ENCODE measurements at places on chromosomes 1 and 21. TPM values are rescaled to one million over a fixed set of nuclear protein-coding genes. Genes with fewer than 3 reads are reported as not detected.

The MROH9 gene
- polyA plus RNA-seq: not detected

The CR2 gene
- 1.1 TPM for polyA plus RNA-seq

The CTXND2 gene
- polyA plus RNA-seq: 0.22 TPM

The ADAMTSL4 gene
- 10.4 TPM for polyA plus RNA-seq

The KDF1 gene
- polyA plus RNA-seq: 7.5 TPM

The RSBN1 gene
- 27.9 TPM for polyA plus RNA-seq

The C8A gene
- not detected for polyA plus RNA-seq

The C4BPB gene
- polyA plus RNA-seq: 0.50 TPM

The LCA5L gene
- 7.0 TPM for polyA plus RNA-seq

The SLC22A15 gene
- 7.1 TPM for polyA plus RNA-seq

The CRYAA gene
- polyA plus RNA-seq: 0.22 TPM

The CSF3R gene
- 5.2 TPM for polyA plus RNA-seq

The GPR153 gene
- polyA plus RNA-seq: 5.8 TPM

The KIAA1614 gene
- 7.2 TPM for polyA plus RNA-seq

The IGSF21 gene
- polyA plus RNA-seq: 0.12 TPM

The FCRL2 gene
- 0.17 TPM for polyA plus RNA-seq

The DLGAP3 gene
- polyA plus RNA-seq: 1.9 TPM

The ZBTB40 gene
- polyA plus RNA-seq: 25.3 TPM

The ZZZ3 gene
- polyA plus RNA-seq: 73.0 TPM

The SLAMF1 gene
- not detected for polyA plus RNA-seq

The CFAP141 gene
- not detected for polyA plus RNA-seq

The OR10J1 gene
- polyA plus RNA-seq: 0.03 TPM

The CRB1 gene
- 3.3 TPM for polyA plus RNA-seq

The SYDE2 gene
- polyA plus RNA-seq: 12.9 TPM

The LCE1F gene
- polyA plus RNA-seq: not detected

The CD48 gene
- polyA plus RNA-seq: 0.80 TPM

The PCP4L1 gene
- polyA plus RNA-seq: 1.2 TPM

The MARCKSL1 gene
- polyA plus RNA-seq: 388 TPM

The ANXA9 gene
- 17.1 TPM for polyA plus RNA-seq

The TSSK3 gene
- polyA plus RNA-seq: 7.4 TPM

The MYBPH gene
- polyA plus RNA-seq: 0.18 TPM

The LENEP gene
- 0.93 TPM for polyA plus RNA-seq

The SHE gene
- polyA plus RNA-seq: 9.8 TPM

The LINGO4 gene
- not detected for polyA plus RNA-seq

The RCSD1 gene
- 12.0 TPM for polyA plus RNA-seq

Data from left kidney (tissue), 8 donors.